ENCODE measurements at places on chromosomes 6 and 20.

- no peak for DNase-seq
Measured at GRCh38 chr6:139520321-139520768, 145.9 kb upstream of the CITED2 start.

- DNase-seq: no peak
Measured at GRCh38 chr6:35596448-35597442, 84.0 kb upstream of the TULP1 start.

GRCh38 chr6:107735906-107736635, 88.0 kb downstream of the SCML4 start:
- no peak for DNase-seq

DNA sequence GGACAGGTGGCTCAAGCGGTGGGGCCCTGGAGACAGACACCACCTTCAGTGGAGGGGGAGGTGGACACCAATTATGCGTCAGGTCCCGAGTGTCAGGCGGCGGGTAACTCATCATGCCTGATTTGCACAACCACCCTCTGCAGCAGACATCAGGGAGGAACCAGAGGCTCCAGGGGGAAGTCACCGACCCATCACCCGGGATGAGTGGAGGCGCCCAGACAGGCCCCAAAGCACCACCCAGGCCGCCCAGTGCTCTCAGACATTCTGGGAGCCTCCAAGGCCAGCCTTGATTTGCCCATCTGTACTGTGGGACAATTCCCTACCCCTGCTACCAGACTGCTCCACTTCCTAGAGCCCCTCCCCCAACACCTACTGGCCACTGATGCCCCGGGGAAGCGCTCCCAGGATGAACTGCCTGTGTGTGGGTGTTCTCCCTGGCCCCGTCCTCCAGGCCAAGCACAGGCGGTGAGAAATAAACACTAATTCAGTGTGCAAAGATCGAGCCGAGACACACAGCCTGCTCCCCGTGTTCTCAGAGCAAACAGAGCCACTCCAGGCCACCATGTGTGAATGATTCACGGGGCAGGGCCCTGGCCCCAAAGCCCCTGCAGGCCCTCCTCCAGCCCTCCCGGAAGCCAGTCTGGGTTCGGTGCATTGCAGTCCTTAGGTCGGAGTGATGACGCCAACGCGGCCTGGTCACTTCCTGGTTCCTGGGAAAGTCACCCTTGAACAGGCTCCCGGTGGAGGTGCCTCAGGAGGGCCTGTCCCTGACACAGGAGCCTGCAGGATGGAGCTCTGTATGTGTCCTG, 107.2 kb downstream of the ASXL1 start:
- DNase-seq: no peak

- no peak for DNase-seq
Measured at GRCh38 chr6:11094941-11095340, 1.3 kb downstream of the SMIM13 start.

DNA sequence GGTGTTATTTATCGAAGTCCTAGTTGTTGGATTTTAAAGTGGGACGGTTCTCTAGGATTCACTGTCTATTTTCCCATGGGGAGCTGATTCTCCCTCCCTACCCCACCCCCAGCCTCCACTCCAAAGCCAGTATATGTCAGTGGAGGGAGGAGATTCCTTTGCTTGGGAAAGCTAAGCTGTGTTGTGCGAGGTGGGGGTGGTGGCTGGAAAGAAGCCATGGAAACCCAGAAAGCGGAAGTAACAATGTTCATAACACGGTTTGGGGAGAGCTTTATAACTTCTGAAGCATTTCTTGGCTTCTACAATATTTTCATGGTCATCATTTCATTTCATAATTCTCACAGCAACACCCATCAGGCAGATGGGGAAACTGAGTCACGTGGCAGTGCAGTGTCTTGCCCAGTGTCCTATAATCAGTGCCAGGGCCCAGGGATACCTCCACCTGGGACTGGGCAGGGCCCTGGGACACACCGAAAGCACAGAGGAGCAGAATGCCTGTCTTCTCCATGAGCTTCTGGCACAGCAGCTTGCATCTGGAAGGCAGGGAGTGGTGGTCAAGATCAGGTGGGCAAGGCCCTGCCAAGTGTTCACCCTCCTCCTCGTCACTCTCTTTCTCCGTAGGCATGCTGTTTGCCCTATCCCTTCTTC, 4.5 kb downstream of the SUN5 start:
- no peak for DNase-seq

DNA sequence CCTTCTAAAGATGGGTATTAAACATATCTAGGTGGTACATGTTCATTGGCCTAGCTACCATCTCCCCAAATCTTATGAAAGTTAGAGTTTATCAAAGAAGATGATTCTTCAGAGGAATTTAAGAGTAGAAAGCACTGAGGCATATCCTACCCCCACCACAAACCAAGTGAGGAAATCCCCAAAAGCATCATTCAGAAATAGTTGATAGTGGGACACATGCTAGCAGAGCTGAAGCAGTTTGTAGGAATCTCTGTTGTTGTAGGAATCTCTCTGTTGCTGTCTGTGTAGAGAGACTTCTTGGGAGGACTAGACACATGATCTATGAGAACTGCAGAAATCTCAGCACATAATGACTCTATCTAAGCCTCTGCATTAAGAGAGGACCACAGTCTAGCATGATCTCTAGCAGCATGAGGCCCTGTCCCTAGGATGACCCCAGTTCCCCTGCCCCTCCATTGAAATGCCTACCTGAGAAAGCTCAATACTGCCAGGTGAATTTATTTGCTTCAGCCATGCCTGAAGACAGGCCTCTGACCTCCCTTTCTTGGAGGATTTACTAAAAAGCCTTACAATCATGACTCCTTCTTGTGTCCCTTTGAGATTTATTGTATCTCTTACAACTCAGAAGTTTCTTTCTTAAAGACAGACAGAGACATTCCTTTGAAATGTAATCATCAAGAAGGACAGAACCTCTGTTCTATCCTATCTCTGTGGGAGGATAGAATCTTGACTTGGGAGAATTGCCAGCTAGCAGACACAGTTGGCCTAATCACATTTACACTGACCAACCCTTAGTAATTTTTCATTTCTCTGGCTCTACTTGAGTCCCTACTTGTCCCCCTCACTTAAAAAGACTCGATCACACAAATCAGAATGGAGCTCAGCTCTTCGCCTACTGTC, 582.4 kb downstream of the PHF3 start:
- no peak for DNase-seq

GRCh38 chr6:17057322-17057721, 44.5 kb upstream of the STMND1 start:
- DNase-seq: no peak

DNA sequence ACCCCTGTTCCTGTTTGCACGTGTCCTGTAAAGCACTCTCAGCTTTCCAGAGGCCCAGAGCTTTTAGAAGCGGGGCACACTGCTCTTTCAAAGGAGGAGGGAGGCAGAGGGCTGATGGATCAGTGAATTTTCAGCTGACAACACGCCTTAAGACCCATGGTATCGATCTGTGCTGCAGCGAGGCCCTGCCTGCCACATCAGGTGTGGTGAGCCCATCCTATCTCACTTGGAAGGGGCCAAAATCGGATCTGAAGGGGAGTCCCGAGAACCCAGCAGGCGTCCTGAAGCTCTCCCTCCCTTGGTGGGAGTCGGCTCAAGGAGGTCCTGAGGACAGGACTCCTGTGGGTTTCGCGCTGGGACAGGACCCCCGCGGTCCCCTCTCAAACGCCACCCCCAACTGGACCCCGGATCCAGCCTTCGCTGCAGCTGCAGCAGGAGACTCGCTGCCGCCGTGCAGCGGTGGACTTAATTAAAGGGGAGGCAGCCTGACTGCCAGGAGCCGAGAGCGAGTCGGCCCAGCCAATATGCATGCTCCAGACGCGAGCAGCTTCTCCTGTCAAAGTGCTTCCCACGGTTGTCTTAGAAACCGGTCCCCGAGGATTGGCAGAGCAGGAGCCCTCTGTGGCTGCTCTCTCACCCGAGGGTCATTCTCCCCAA, 580.0 kb upstream of the ZNF337 start:
- DNase-seq: no peak

- DNase-seq: no peak
Measured at GRCh38 chr20:62230696-62231095, 7.6 kb upstream of the OSBPL2 start.

- DNase-seq: no peak
Measured at GRCh38 chr6:27562027-27562410, 89.1 kb upstream of the ZNF184 start.

DNA sequence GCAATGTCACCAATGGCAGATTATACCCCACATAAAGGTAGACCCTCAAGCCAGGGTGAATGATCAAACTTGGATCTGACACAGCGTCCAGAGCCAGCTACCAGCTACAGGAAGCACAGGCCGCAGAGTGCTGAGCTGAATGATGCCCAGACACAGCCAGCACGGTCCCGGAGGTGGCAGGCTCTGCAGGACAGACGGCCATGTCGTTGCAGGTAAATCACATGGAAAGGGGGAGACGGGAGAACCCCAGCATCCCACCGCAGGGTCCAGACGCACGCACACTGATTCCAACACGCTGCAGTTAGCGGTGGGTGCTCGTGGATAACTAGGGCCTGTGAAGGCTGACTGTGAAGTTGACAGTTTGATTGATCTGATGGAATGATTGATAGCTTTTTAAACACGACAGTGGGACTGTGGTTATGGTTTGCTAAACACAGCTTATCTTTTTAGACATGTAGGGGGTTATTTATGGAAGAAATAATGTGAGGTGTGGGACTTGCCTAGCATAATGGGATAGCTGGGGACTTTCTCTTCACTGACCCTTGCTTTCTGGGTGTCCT, 228.5 kb downstream of the ERMARD start:
- no peak for DNase-seq

- DNase-seq: no peak
Measured at GRCh38 chr6:89566930-89567629, 71.5 kb downstream of the LYRM2 start.

DNA sequence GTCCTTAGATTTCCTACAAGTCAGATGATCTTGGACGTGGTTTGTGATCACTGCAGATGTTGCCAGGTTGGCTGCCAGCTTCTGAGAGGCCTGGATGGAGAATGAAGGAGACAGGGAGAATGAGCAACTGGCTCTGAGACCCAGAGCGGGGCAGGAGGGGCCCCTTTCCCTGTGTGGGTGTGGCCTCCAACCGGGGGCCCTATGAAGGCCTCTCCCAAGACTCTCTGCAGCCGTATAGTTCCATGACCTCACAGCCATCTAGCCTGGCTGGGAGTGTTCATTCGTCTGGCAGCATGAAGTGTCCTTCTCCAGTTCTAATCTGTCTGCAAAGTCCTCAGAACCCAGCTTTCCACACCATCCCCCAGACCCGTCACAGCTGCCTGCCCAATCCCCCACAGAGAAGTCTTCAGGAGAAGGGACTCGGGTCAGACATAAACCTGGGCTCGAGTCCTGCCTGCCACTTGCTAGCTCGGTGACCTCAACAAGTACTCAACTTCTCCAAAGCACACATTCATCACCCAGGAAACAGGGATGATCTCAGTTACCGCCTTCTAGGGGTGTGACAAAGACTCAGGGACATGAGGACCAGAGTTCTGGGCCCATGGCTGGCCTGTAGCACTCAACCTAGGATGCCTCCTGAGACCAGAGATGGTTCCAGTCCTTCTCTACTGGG, 122.6 kb downstream of the EDN3 start:
- no peak for DNase-seq

DNA sequence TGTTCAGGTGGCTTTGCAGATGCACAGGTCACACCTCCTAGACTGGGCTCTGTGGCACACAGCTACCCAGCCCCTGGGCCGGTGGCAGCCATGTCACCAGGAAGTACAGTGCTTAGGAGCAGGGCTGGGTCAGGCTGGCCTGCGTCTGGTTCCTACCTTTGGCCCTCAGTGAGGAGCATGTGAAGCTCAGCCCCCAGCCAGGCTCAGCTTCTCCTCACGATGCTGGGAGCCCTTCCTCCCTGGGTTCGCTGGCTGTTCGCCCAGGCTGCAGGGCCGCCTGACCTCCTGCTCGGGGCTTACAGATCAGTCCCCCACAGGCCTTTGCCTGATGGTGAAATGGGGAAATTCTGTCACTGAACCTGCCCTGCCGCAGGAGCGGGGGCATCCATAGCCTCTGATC, 23.1 kb downstream of the SPATA2 start:
- DNase-seq: no peak

GRCh38 chr6:163460307-163460782, 45.8 kb downstream of the QKI start:
- no peak for DNase-seq

DNA sequence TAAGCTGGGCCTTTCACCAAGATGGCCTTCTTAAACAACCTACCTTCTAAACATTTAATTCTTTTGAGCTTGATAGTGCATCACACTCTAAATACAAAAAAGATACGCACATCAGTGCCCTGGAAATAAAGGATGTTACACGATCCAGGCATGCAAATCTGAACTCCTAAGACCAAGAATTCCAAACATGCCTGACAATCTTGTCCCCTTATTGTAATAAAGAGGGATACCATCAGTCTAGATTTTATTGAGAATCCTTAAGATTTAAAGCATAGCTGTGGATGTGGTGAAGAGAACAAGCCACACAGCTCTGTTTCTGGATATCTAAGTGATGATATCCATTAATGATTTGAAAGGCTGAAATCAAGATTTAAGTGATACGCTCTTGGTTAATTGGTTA, 13.0 kb downstream of the ZNF451 start:
- no peak for DNase-seq

DNA sequence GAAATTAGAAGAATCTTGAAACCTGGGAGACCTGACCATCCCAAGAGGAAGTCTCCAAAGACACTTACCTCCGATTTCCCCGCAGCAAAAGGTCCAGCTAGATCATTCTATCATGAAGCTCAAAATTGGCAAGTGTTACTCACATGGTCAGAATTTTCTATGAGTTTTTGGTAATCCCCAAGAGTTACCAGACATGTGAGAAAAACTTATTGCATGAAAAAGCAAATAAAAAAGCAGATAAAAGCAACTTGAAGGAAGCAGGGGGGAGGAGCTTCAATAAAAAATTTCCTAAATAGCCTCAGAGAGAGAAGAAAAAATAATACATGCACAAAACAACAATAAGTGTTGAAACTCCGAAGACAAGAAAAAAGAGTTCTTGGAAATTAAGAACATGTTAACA, 27.3 kb downstream of the VNN1 start:
- DNase-seq: no peak

- no peak for DNase-seq
Measured at GRCh38 chr20:58701431-58702160, 9.0 kb downstream of the NPEPL1 start.

DNA sequence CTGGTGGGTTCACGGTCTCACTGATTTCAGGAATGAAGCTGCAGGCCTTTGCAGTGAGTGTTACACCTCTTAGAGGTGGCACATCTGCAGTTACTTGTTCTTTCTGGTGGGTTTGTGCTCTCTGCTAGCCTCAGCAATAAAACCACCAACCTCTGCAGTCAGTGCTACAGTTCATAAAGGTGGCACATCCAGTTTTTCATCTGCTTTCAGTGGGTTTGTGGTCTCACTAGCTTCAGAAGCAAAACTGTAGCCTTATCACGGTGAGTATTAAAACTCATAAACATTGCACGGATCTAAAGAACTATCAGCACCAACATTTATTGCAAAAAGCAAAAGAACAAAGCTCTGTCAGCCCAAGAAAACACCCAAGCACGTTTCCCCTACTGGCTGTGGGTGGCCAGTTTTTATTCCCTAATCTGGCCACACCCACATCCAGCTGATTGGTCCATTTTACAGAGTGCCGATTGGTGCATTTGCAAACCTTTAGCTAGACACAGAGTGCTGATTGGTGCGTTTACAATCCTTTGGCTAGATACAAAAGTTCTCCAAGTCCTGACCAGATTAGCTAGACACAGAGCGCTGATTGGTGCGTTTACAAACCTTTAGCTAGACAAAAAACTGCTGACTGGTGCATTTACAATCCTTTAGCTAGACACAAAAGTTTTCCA, 3.4 kb upstream of the TMEM14C start:
- DNase-seq: no peak

Measured in stimulated activated CD8-positive, alpha-beta memory T cell treated with anti-CD3 and anti-CD28 coated beads, Interleukin-15, amount 100 ng/mL, for 1 hour (primary cell).